ENCODE measurements at places on chromosomes 5 and 9. TPM values are rescaled to one million over a fixed set of nuclear protein-coding genes. Genes with fewer than 3 reads are reported as not detected.

- DNase-seq, result no peak
Measured at GRCh38 chr9:98020476-98021145, 35.9 kb upstream of the NANS start.

The SELENOP gene
- 0.49 TPM for total RNA-seq

The PCDHGB2 gene
- total RNA-seq, result 4.6 TPM

DNA sequence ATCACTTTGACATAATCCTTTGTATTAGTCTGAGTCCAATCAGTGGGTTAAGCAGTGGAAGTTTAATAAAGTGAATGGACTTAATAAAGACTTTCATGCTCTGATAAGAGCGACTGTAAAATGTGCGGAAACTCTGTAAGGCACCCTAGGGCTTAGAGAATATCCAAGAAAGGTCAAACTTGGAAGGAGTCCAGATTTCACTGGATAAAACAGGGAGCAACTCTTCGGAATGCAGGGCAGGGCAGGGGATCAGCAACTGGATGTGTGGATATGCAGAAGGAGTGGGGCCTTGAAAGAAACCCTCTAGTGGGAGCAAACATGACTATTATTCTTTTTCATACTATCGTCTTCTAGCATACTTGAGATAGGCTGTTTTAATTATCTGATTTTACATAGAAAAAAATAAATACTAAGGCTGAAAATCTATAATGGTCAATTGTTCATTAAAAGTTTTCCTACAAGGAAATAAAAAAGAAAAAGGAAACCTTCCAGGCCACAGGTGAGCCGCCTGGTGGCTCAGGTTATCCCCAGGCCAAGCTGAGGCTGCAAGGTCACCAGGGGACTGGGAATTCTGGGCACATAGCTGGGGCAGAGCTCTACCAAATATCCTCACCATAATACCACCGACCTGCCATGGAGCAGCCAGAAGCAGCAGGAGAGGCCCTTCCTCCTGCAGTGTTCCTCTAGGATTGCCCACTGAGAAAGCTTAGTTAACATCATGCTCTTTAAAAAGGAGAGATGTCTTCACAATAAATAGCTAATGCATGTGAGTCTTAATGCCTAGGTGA lies 46.3 kb upstream of the CCDC112 start:
- no peak for DNase-seq

DNA sequence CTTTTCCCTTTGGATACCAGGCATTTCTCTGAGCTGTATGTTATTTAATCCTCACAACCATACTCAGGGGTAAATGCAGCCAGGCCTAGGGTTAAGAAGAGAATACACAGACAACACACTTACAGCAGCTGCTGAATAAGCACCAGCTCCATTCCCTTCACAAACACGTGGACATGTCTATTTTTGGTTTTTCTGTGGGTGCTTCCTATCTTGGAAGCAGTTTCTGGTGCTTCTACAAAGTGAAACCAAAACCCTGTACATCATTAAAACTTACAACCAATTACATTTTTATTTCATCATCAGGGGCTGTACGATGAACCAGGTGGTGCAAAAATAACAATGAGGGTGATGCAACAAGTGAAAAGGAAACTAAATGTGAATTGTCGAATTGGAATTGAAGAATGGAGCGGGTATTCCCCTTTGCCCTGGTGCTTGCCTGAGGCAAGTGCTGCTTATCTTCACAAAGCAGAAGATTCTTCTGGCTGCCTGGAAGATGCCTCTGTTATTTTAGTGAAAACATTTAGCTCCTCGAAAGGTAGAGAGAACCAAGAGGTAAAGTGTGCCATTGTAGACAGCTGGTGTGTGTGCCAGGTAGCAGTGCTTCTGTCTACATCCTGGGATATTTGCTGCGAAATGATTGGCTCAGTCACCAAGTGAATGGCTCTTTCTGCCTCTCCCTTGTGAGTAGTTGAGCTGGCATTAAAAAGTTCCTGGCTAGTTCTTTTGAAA lies 18.6 kb upstream of the IFNB1 start:
- DNase-seq, result peak; percentile 71

DNA sequence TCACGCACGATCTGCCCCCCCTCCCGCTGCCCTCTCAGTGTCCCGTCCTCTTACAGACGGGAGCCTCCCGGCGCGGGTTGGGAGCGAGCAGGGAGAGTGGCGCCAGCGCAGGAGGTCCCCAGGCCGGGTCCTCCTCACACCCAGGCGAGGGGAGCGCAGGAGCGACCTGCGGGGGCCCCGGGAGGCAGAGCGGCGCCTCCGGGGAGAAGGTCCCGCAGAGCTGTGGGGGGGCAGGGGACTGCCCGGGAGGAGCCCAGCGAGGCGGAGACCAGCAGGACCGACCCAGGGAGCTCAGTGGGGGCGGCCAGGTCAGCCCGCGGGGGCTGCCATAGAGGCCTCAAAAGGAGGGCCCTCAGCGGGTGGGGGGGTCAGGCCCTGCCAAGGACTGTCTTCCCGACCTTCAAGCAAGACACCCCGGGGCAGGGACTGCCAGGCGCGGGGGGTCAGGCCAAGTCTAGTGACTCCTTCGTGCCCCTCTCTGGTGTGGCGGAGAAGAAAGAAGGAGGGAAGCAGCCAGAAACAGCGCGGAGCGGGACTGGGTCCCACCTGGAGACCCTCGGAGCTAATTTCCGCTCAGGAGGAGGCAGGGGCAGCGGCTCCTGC lies 123.3 kb upstream of the ERCC6L2 start:
- DNase-seq, result no peak
